ENCODE measurements at places on chromosomes 2 and 18. TPM values are rescaled to one million over a fixed set of nuclear protein-coding genes. Genes with fewer than 3 reads are reported as not detected.

GRCh38 chr2:74107071-74107470 is 40.6 kb downstream of the BOLA3 start:
- DNase-seq = no peak

DNA sequence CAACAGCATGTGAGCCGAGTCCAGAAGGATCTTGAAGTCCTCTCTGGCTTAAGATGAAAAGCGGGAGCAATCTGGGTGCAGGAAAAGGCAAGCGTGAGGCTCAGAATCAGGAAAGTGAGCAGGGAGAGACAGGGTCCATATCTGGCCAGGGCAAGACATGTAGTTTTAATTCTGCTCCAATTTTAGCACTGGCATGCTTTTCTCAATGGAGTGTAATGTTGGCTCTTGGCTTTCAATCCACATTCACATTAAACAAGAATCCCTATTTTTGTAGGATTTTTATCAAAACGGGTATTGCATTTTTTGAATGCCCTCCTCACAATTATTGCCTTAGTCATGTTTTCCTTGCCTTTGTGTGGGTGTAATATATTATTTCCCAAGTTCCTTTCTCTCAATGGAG is 6.0 kb downstream of the SPATA3 start:
- DNase-seq = no peak

GRCh38 chr2:23375448-23375847 is 9.5 kb upstream of the KLHL29 start:
- DNase-seq = no peak

- no peak for DNase-seq
Measured at GRCh38 chr2:202387608-202388342, 11.6 kb downstream of the BMPR2 start.

- no peak for DNase-seq
Measured at GRCh38 chr2:121705390-121705789, 31.3 kb downstream of the NIFK start.

The C2orf66 gene
- total RNA-seq = 0.28 TPM

The PROC gene
- total RNA-seq = not detected

The INHBB gene
- total RNA-seq = 1.7 TPM

The UNC50 gene
- 34.8 TPM for total RNA-seq

Measured in right cardiac atrium (tissue), 5 donors.